Right kidney (tissue), 9 donors: ENCODE measurements at places on chromosomes 6 and 20.
A peak's percentile ranks its signal among the peaks of the same experiment; 100 is the strongest.

GRCh38 chr20:62739581-62740285 lies 31.1 kb downstream of the NTSR1 start:
- no peak for DNase-seq

DNA sequence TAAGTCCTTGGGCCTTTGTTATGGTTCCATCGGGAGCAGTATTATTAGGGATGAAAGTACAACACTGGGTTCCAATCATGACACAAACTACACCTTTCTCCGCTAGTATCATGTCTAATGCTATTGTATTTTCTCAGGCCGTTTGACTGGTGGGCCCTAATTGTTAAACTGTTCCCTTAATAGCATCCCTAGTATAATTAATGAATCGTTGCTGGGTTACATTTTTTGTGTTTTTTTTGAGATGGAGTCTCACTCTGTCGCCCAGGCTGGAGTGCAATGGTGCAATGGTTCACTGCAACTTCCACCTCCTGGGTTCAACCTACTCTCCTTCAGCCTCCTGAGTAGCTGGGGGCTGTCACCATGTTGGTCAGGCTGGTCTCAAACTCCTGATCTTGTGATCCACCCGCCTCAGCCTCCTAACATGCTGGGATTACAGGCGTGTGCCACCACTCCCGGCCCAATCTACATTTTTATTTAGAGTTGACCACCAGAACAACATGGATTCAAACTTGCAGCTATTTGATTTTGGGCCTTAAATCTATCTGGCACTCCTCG lies 4.1 kb upstream of the ZNFX1 start:
- no peak for DNase-seq

DNA sequence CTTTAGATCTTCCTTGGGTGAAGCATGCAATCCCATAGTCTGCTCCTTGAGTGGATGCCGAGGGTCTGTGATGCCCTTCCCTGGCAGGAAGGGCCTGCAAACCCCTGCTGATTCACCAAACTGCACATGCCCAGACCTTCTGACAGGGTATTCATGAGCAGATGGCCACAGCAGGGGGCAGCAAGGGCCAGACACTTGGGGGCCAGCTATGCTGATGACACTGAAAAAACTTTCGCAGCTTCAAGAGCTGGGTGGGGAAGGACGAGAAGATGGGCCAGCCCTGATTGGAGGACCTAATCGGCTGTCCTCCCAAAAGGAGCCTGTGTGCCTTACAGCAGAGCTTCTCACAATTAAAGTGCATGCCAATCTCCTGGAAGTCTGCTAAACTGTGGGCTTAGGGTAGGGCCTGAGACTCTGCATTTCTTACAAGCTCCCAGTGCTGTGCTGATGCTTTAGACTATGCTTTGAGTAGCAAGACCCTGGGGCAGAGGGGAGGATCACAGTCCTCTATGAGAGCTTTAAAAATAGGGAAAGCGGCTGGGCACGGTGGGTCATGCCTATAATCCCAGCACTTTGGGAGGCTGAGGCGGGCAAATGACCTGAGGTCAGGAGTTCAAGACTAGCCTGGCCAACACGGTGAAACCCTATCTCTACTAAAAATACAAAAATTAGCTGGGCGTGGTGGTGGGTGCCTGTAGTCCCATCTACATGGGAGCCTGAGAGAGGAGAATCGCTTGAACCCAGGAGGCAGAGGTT lies 15.2 kb upstream of the GDAP1L1 start:
- DNase-seq: no peak

GRCh38 chr6:163354761-163355425 lies 59.6 kb upstream of the QKI start:
- peak; percentile 50 for DNase-seq

- DNase-seq: no peak
These were observed 3.8 kb downstream of the PREX1 start for GRCh38 chr20:48823960-48824498.

- DNase-seq: no peak
These were observed 106.9 kb downstream of the FAM50B start for GRCh38 chr6:3956054-3956453.

GRCh38 chr6:109979033-109979921 lies 1.2 kb downstream of the GPR6 start:
- DNase-seq: peak; percentile 30

GRCh38 chr20:34571753-34572152 lies 13.2 kb downstream of the MAP1LC3A start:
- DNase-seq: no peak

- no peak for DNase-seq
These were observed 60.5 kb downstream of the GJA10 start for GRCh38 chr6:89954721-89955148.

GRCh38 chr20:42706759-42707158 lies 482.9 kb downstream of the PTPRT start:
- DNase-seq: no peak

DNA sequence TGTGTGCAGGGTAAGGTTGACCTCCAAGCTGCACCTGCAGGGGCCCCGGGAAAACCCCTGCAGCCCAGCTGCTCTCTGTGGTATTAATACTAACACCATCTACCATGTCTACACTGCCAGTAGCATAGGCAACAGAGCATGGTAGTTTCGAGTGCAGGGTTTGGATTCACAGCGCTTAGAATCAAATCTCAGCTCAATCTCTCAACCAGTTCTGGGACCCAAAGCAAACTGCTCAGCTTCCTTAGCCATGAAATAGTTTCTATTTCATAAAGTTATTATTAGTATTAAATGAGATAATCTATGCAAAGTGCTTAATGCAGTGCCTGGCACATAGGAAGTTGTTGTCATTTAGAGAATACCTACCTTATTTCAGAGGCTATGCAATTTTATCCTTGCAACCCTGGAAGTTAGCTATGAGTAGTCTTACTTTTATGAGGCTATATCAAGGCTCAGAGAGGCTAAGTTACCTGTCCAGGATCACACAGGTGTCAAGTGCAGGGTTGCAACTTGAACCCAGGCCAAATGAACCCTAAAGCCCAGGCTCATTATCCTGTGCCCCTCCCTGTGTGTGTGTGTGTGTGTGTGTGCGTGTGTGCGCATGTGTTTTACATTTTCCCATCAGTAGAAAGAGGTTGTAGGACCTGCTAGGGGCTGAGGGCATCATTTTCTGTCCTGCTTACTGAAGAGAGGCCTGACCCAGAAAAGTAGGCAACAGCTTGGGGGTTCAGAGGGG lies 27.6 kb upstream of the MRPS18A start:
- peak; percentile 13 for DNase-seq

GRCh38 chr6:111338843-111339242 lies 144.2 kb downstream of the REV3L start:
- DNase-seq: no peak

DNA sequence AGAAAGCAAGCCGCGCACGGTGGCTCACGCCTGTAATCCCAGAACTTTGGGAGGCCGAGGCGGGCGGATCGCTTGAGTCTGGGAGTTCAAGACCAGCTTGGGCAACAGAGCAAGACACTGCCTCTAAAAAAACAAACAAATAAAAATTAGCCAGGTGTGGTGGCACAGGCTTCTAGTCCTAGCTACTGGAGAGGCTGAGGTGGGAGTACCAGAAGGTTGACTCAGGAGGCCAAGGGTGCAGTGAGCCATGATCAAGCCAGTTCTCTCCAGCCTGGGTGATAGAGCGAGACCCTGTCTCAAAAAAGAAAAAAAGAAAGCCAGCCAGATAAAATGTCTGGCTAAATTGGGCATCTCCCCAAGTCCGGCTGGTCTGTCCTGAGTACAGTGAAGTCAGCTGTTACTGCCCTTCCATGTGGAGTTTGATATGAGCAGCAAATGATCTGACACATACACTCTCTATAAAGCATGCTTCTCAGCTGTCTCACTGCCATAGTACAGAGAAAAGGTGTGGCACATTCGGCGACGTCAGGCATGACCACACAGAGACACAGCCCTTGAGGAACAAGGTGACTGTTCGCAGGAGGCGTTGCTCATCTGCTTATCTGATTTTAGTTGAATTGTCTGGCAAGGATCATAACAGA lies 13.0 kb downstream of the CD83 start:
- no peak for DNase-seq

DNA sequence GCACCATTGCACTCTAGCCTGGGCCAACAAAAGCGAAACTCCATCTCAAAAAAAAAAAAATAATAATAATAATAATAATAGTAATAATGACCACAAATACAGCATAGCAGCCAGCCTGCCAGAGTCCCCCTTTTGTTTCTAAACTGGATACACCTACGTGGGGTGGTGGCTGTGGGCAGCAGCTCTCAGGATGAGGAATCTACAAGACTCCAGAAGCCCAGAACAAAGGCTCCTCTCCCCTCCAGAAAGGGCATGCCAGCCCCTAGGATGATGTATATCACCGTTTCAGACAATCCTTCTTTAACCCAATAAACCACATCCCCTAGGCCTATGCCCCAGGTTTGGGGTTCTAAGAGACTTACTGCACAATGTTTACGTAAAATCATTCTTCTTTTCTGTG lies 155.9 kb downstream of the QRSL1 start:
- DNase-seq: no peak

- DNase-seq: no peak
These were observed 42.0 kb upstream of the TMEM244 start for GRCh38 chr6:129903082-129903481.

DNA sequence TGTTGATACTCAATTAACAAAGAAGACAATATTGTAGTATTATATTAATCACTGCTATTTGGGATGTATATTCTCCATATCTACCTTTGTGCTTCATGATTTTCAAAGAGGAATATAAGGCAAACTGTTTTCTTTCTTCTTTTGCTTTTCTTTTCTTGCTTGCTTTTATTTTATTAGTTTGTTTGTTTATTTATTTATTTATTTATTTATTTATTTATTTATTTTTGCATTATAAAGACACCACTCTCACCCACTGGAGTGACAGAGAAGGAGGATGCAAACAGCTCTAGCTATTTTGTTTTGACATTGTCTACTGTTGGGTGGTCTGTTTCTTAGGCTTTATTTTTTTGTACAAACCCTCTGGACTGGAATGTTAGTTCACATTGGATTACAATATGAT lies 1352.7 kb downstream of the HACE1 start:
- no peak for DNase-seq

DNA sequence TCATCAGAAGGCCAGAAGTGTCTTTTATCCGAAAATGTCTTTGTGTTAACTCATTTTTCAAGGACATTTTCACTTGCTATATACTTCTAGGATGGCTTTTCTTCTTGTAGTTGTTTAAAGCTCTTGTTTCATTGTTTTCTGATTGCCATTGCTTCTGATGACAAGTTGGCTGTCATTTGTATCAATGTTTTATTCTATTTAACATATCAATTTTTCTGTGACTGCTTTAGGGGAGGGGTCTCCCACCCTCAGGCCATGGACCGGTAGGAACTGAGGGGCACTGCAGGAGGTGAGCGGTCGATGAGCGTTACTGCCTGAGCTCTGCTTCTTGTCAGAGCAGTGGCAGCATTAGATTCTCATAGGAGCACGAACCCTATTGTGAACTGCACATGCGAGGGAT lies 65.8 kb downstream of the AK9 start:
- DNase-seq: no peak

GRCh38 chr20:51680067-51680749 lies 88.0 kb downstream of the ATP9A start:
- no peak for DNase-seq

DNA sequence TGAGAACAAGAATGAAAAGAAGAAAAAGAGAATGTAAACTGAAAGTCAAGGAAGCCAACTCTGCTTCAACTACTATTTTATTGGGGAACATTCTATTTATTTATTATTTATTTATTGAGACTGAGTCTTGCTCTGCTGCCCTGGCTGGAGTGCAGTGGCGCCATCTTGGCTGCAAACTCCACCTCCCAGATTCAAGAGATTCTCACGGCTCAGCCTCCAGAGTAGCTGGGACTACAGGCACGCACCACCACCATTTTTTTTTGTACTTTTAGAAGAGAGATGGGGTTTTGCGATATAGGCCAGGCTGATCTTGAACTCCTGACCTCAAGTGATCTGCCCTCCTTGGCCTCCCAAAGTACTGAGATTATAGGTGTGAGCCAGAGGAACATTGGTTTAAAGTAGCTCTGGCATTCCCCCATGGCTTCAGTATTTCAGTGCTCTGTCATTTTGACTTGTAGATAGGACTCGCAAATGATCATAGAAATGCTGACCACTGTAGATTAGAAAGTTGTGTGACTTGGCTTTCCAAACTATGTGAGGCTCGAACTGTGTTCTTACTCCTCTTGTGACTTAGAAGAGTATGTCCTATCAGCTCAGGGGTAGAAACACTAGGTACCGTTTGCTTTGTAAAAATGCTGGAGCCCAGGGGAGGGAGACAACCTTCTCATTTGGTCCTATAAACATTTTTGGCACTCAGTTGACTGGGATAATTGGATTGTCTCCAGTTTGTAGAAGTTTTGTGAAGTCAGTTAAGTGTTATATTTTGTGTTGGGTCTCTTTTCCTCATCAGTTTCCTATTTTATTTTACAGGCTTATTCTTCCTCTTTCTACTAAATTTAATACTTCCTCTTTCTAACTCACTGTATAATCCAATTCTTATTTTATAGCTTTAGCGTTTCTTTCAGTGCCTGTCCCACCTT lies 544.9 kb upstream of the CITED2 start:
- no peak for DNase-seq

DNA sequence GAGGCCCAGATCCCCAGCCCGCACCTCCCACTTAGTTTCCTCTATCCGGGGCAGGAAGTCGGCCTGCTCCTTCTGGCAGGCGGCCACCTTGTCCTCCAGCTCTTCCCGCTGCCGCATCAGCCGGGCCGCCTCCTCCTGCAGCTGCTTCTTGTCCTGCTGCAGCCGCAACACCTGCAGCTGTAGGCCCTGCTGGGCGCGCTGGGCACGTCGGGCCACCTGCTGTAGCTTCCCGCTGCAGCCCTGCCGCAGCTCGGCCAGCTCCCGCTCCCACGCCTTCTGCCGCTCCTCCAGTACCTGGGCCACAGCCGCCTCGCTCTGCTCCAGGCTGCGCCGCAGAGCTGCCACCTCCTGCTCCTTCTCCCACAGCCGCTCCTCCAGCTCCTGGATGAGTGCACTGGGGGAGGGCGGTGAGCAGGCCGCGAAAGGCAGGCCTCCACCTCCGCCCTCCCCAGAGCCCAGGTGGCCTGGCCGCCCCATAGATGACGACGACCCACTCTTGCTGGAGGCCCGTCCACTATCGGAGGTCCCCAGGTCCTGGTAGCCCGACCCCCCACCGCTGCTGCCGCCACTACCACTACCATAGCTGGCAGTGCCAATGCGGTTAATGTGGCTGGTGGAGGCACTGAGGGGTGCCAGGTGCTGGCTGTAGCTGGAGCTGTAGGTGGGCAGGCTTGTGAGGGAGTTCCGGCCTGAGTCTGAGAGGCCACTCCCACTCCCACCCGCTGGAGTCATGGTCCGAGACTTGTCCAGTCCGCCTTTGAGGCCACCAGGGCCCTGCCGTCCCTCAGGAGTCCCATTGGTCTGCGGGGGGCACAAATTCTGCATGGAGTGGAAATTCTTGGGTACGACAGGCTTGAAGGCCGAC lies 6.0 kb upstream of the FASTKD5 start:
- DNase-seq: peak; percentile 62
